ENCODE measurements at places on chromosomes 1 and 21.

- DNase-seq = no peak
Observed at GRCh38 chr1:111140680-111140967, 601 bp downstream of the CEPT1 start.

GRCh38 chr1:85322655-85323054 is 46.2 kb upstream of the BCL10 start:
- no peak for DNase-seq

- DNase-seq = peak; percentile 68
Observed at GRCh38 chr1:222375701-222376100, 172.2 kb downstream of the HHIPL2 start.

GRCh38 chr1:15386164-15386749 is 23.4 kb upstream of the EFHD2 start:
- peak; percentile 58 for DNase-seq

DNA sequence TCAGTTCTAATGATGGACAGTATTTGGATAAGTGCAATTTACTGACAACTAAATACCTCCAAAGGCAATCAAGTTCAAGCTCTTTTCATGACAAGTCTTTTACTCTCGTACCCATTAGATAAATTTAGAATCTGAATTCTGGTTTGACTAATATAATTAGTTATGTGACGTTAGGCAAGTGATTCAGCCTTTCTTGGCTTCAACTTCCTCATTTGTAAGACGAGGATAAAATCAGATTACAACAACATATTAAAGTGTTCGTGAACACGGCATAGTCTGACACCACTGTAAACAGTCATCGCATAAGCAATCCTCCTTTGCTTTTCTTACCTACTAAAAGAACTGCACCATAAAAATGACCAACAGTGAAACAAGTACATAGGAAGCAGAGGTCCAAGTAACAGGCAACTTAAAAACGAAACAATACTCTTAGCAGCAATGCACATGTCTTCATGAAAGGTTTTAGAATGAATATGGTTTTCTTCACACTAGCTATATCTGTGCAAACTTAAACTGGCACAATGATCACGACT is 25.7 kb downstream of the COA6 start:
- peak; percentile 22 for DNase-seq

GRCh38 chr1:2606881-2607621 is 20.5 kb downstream of the PRXL2B start:
- no peak for DNase-seq

- no peak for DNase-seq
Observed at GRCh38 chr1:154425172-154425571, 20.0 kb downstream of the IL6R start.

- no peak for DNase-seq
Observed at GRCh38 chr1:170164103-170164763, 18.5 kb downstream of the NTMT2 start.

- peak; percentile 80 for DNase-seq
Observed at GRCh38 chr1:40308036-40308727, 8.9 kb downstream of the COL9A2 start.

DNA sequence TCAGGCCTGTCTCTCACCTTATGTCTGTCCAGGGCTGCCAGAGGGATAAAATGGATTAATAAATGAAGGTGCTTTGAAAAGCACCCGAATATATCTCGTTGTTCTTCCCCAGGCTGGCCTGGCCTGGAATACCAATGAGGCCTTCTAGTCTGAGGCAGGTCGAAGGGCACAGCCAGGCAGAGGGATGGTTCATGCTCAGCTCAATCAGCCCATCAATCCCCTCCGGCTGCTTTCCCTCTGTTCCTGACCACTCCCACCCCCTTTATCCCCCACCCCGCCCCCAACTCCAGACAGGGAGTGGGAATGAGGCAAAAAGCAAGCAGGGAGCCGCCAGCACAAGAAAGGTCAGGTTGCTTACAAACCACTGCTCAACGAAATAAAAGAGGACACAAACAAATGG is 40.0 kb upstream of the PRELP start:
- no peak for DNase-seq

GRCh38 chr1:54962612-54963395 is 17.6 kb upstream of the TMEM61 start:
- DNase-seq = no peak

DNA sequence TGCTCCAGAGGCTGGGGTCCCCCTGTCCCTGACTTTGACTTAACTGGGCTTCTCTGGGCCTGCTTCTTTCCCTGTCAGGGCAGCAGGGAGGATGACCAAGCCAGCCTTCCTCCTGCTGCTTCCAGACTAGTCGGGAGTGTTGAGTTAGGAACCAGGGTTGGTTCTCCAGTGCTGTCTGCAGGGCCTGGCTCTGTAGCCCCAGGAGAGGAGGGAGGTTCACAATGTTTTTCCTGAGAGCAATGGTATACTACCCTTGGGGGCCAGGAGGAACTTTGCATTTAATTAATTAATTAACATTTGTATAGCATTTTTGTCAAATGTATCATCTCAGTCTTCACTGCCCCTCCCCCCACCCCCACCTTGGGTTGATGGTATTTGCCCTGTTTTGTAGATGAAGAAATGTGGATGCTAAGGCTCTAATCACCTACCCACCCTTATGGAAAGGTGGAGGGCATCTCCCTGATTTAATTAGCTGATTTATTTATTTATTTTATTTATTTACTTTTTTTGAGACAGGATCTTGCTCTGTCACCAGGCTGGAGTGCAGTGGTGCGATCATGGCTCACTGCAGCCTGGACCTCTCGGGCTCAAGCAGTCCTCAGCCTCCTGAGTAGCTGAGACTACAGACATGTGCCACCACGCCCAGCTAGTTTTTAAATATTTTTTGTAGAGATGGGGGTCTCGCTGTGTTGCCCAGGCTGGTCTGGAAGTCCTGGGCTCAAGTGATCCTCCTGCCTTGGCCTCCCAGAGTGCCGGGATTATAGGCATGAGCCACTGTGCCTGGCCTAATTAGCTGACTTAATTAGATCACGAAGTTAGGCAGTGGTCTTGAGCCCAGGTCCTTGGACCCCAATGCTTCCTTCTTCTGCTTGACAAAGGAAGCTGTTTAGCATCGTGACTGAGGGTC is 6.6 kb downstream of the H6PD start:
- no peak for DNase-seq

- DNase-seq = no peak
Observed at GRCh38 chr21:30962013-30962412, 76.3 kb downstream of the KRTAP19-8 start.

- no peak for DNase-seq
Observed at GRCh38 chr1:227914801-227915563, 32.8 kb downstream of the WNT9A start.

DNA sequence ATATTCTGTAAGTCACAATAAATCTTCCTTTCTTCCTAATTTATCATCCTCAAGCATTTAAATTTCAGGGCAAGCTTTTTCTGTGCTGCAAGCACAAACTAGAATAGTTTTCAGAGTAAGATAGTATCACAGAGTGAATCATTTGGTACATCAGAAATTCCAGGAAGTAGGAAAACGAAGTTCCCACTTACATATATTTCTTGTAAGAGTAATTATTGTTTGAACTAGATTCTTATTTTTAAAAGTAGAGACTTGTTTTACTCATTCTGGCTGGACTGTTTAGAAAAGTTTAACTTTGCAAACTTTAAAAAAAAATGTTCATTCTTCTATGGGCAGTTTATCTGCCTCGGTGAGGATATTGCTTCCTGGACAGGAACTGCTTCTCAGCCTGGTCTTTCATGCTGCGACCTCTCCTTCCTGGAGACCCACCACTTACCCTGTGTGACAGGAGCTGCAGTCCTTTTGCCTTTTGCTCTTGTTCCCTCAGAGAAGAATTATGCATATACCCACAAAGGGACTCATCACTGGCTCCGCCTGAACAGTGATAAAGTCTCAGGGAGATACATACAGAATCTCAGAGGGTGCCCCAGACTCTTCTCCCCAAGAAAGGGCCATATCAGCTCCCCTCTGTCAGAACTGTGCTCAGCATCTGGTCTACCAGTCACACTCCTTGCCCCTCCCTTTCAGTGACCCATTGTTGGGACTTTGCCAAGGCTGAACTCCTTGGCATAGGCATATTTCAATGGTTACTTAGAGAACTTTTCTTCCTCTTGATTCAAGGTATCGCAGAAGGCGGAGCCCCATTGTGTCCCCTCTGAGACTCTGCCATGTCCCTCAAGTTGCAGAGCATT is 102.7 kb upstream of the CD55 start:
- no peak for DNase-seq

DNA sequence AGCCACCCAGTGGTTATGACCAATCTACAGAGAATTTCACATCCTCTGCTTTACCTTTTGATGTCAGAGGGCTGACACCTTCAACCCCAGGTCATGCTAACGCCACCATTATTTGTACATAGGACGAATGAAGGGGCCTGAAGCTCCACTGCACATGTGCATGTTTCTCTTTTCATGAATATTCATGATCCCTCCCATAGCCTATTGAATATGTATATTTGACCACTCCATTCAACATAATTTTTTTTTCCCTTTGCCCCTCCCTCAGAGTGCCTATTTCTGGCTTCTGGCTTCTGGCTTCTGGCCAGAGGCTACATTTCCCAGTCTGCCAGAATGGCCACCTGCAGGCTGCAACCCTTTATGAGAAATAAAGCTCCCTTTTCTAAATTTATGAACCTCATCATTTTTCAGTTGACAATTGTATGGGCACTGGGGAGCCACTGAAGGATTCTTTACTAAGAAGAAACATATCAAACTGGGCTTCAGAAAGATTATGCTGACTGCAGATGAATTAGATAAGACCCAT is 406.7 kb downstream of the SIPA1L2 start:
- no peak for DNase-seq

- no peak for DNase-seq
Observed at GRCh38 chr1:172934417-172934762, 116.4 kb downstream of the TNFSF18 start.

DNA sequence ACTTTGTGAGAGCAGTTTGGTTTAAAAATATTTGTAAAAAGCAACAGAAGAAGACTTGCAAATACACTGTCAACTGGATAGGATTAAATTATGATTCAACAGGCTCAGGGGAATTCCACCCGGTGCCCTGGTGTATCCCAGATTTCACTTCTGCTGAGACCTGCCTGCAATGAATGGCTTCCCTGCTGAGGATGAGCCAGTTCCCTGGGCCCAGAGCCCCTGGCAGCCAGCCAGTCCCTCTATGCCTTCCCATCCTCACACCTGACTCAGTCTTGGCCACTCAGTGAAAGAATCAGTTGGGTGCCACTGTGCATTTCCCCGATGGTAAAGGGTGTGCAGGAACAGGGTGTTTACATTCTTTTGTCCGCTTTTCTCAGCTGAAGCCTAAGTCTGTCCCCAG is 64.4 kb downstream of the KCTD3 start:
- DNase-seq = peak; percentile 49

DNA sequence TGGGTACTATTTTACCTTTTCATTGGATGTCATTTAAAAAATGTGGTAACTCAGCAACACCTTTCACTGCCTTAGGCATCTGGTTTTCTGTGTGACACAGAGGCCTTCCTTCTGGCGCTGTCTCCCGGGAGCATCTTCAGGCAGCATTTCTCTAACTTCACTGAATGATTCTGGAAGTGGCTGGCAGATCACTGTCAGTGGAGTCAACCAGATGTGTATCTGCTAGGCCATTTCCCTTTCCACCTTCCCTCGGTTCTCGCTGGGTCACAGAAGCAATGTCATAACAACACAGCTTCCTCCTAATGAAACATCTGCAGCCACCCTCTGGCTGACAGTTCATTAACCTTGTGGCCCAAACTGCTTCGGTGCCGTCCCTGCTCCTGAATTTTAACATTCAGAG is 137.8 kb downstream of the KIF26B start:
- DNase-seq = no peak

GRCh38 chr1:29122682-29123052 is 1.0 kb downstream of the TMEM200B start:
- DNase-seq = peak; percentile 81

DNA sequence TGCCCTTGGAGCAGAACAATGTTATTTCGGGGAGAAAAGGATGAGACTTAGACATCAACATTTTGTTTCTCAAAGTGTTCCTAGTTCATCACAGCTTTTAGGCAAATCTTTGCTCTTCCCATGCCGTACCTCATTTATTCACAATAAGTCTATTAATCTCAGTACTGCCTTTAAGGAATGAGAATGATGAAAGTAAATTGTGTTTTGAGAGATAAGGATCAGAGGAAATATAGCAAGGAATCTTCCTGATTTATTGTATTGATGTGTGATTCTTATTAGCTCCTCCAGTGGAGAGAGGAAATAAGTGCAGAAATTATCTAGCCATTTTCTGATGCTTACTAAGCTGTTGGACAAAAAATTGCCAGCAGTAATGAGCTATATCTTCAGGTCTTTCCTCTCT is 2.0 kb downstream of the POLR3C start:
- no peak for DNase-seq

DNA sequence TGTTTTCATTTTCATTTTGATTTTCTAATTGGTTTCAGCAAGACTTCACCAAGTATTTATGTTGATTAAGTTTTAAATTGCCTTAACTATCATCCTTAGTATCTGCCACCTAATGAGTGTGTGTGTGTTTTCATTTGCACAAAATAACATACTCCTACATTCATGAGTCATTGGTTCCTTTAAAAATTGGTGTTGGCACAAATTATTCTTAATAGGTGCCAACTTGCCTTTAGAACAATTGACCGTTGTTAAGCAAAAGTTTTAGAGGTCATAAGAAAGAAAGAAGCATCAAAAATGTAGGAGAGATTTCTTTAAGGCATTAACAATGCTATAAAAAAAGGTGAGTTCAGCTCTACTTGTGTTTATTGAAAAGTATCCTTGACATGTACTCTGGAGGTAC is 77.5 kb downstream of the FNBP1L start:
- DNase-seq = peak; percentile 43

DNA sequence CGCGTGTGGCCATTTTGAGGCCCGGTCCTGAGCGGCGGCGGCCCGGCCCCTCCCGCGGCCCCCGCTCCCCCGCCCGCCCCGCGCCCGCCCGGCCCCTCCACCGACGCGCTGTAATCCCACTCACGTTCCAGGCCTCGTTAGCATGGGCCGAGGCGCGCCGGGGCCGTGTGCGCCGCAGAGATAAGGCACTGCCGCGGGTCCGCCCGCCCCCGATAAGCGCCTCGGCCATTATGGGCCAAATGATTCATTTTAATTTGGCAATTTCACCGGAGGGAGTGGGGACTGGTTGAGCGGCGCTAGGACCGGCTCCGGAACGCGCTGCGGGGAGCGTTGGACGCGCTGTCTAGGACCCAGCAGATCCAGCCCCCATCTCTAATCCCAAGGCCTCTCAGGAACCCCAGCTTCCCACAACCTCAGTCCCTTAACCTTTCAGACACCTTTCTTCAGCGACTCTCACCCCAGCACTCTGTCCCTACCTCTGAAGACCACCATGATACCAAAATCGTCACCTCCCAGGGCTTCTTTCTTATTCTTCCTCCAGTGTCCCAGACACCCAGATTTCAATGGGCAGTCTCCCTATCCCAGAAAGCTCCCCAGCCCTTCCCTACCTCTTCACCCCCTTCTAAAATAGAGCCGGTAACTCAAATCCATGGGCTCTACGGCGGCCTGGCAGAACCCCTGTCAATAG is at the start of gene TAL1:
Gene TAL1, minus strand, starts transcription at position 39 of the 688 bp plus-strand sequence. CDS start 6,337 bp downstream, outside the sequence.
- DNase-seq = no peak
